Muscle of back (tissue), 13 donors: ENCODE measurements at places on chromosomes 16 and 17.

DNA sequence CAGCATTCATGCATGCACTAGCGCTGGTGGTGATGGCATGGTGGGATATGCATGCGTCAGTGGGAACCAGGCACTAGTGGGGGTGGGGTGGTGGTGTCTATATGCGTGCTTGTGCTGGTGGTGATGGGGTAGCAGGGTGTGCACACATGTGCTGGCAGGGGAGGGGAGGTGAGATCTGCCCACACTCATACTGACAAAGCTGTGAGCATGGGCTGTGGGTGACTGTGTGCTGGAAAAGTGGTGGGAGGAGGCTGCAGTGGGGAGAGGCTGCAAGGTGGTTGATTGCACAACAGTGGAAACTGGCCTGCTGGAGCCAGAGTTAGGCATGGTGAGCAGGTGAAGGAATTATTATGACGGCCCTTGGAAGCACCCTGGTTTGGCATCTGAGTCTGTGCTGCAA is 31.3 kb upstream of the TEKT1 start:
- DNase-seq: no peak

DNA sequence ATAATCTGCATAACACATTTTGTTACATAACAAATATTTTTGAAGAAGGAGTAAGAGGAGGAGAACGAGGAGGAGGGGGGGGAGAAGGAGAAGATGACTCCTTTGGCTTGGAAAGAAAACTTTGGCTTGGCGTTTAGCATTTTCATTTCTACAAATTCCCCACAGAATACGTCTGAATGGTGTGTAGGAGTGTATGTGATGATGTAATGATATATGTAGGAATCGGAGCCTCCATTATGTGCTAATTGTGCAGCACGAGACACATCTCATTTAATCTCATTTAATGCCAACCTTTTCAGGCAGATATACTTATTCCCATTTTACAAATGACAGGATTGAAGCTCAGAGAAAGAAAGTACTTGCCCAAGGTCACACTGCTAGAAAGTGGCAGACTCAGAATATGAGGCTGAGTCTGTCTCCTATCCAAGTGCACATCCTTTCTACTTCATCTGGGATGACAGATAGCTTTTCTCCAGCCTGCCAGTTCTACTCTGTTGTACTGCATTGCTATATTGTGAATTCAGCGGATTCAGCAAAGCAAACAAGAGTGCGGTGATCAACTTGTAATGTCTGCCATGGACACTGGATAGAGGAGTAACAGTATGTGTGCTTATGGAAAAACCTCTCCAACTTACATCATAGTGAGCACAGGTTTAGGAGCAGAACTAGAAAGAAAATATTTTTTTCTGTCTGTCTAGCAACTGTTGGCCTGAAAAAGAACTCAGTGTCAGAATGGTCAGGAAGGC is 10.4 kb upstream of the SLC47A2 start:
- peak; percentile 42 for DNase-seq

DNA sequence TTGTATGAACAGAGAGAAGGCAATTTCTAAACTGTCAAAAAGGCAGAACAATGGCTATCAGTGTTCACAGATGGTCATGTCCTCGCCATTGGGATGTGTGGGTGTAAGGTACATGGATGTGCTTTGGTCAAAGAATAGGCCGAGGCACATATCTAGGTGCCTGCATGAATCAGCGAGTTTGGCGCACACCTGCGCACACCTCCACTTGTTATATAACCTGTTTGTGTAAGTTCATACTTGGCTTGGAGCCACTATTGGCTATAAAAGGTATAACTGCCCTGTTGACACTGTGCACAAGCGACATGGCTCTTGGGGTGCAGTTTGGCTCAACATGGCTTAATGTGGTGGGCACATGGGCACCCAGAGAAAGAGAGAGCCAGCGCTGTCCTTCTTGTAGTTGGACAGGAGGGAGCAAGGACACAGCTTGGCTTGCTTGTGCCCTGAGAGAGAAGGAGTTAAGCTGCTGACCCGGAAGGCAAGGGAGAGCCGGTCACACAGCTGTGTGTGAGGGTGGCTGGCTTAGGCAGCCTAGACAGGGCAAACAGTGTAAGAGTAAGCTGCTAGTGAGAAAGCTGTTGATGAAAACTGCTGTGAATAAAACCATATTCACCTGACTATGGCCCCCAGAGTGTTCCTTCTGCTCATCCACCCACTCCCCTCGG is 499.1 kb downstream of the KCNJ2 start:
- DNase-seq: no peak

DNA sequence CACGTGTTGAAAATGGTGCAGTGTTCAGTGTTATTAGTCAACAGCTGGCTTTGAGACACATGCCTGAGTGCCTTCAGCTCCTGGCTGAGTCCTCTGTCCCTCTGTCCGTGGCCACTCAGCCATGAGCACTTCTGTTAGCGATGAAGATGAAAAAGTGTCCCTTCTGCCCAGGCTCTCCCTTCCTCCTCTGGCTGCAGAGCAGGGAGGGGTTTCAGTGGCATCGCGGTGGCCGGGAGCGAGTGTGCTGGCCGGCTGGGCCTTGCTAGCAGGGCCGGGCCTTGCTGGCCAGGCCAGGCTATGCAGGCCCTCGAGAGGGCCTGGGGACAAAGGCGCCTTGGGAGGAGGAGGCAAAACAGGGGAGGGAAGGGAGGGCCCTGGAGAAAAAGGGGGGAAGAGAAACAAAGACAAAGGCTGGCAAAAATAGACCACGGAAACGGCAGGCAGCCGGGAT is 47.7 kb downstream of the CMIP start:
- no peak for DNase-seq

DNA sequence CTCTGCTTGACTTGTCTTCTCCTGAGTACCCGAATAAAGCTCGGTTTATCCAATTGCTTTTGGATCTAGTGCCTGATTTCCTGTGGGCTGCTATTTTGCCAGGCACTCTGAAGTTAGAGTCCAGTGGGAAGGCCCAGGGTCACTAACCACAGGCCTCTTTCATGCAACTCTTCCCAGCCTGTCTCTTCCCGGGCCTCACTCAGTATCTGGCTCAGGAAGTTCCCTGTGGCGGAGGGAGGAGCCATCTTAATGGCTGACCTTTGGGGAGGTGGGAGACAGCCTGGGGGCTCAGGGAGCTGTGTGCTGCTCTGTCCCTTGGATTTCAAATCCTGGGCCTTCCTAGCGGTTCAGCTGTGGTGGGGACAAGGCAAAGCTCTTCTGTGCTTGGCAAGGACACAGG is 328.5 kb downstream of the SLC39A11 start:
- DNase-seq: no peak

DNA sequence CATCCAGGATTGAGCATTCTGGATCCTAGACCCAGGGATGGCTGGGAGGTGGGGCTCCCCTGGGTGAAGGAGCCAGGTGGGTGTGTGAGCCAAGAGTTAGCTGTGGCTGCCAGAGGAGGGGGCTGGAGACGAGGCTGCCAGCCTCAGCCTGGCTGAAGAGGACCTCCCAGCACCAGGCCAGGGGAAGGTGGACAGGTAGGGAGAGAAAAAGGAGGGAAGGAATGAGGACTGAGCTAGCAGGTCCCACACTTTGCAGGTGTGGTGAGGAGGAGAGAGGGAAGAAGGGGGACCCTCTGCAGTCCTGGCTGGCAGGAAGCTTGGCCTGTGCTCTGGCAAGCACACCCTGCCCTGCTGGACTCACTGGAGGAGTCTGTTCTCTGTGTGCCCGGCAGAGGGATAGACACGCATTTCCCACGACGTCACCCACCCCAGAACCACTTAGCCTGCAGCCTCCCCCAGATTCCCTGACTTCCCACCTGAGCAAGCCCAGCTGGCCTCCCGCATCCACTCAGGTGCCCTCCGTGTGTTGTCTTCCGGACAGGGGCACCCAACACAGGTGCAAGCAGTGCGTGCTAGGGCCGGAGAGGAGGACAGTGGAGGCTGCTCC is 42.0 kb downstream of the SOCS3 start:
- no peak for DNase-seq

DNA sequence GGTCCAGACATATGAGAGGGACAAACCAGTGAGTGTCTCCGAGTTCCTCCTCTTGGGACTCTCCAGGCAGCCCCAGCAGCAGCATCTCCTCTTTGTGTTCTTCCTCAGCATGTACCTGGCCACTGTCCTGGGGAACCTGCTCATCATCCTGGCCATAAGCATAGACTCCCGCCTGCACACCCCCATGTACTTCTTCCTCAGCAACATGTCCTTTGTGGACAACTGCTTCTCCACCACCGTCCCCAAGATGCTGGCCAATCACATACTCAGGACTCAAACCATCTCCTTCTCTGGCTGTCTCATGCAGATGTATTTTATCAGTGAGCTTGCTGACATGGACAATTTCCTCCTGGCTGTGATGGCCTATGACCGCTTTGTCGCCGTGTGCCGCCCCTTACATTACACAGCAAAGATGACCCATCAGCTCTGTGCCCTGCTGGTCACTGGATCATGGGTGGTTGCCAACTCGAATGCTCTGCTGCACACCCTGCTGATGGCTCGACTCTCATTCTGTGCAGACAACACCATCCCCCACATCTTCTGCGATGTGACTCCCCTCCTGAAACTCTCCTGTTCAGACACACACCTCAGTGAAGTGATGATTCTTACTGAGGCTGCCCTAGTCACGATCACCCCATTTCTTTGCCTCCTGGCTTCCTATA is 19.2 kb downstream of the ZNF200 start:
- no peak for DNase-seq

DNA sequence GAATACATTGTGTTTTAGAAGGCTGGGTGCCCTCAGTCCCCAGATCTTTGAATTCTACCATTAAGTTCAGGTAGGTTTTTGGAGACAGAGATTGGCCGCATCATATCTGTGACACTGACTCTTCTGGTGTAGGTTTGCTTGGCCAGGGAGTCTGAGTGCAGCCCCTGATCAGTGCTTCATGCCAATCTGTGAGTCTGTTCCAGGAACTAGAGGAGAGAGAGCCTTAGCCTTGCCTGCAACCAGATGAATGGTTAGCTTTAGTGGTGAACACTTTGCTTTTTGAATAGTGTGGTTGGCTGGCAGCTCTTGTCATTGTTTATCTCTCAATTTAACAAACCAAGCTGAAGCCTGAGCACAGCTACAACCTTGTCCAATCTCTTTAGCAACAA is 87.8 kb downstream of the PLXDC1 start:
- no peak for DNase-seq

DNA sequence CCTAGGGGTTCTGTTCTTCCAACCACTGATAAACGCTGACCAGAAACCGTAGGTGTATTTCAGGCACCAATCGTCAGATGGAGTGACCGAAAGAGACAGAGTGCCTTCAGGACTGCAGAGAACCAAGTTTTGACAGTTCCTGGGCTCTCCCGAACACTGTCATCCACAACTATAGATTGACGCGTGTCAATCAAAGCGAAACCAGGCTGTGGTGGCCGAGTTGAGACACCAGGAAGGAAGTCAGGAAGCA is 11.9 kb upstream of the AURKB start:
- no peak for DNase-seq

GRCh38 chr16:69906838-69907401 is 44.2 kb upstream of the CLEC18A start:
- DNase-seq: peak; percentile 42

DNA sequence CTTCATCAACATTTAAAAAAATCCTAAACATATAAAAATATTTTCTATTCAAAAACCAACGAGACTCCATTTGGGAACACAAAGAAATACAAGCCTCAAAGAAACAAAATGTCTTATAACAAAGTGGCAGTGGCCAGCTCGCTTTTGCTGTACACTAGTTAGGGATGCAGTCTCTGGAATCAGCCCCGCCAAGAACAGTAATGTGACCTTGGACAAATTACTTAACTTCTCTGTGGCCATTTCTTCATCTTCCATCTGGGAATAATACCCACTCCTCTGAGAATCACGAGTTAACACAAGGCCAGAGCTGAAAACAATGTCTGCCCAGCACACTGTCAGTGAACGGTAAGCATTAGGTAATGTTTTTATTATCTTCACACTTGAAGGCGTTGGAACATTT is 5.6 kb downstream of the STAT5B start:
- DNase-seq: no peak

DNA sequence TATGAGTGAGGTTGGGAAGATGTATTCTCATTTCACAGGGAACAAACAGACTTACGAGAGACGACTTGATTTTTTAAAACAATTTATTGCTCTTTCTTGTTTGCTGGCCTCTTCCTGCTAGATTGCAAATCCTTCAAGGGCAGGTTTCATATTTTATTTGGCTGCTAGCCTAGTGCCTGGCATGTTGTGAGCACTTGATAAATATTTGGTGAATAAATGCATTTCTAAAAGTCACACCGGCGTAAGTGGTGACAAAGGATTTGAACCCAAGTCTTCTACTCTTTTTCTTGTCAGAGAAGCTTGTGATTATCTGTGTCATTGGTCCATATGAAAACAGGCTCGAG is 1.4 kb downstream of the WWP2 start:
- DNase-seq: no peak

- DNase-seq: no peak
These were observed 203.0 kb downstream of the CPPED1 start for GRCh38 chr16:12600536-12601256.

- DNase-seq: no peak
These were observed 697.2 kb downstream of the TOX3 start for GRCh38 chr16:51849715-51850114.

- DNase-seq: no peak
These were observed 50.0 kb downstream of the VMP1 start for GRCh38 chr17:59757470-59757869.
